ENCODE measurements at places on chromosomes 7 and 10.

DNA sequence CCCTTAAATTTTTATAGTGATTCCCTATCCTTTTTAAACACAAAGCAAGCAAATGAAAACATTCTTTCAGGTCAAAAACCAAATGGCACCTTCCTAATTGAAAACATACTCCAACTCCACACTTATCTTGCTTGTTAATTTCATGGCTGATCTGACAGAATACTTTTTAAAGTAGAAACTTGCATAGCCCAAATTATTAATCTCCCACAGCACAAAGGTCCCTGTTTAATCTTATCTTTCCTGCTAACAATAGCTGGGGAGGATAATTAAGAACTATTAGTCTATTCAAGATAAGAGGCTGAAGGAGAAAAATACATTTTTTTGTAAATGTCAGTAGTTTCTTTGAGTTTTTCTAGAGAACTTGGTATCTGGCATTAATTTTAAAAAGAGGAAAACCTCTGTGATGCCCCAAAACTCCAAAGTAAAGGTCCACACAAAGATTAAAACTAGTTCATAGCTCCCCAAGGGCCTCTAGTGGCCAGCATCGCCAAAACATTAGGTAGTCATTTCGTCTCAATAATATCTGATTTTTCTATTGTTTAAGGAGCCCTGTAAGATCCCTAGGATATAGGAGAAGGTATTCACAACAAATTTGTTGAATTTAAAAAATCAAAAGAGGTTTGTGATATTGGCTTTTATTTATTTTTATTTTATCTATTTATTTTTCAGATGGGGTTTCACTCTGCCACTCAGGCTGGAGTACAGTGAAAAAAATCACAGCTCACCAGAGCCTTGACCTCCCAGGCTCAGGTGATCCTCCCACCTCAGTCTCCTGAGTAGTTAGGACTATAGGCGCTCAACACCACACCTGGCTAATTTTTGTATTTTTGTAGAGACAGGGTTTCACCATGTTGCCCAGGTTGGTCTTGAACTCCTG is 14.7 kb downstream of the CDNF start:
- DNase-seq: no peak

DNA sequence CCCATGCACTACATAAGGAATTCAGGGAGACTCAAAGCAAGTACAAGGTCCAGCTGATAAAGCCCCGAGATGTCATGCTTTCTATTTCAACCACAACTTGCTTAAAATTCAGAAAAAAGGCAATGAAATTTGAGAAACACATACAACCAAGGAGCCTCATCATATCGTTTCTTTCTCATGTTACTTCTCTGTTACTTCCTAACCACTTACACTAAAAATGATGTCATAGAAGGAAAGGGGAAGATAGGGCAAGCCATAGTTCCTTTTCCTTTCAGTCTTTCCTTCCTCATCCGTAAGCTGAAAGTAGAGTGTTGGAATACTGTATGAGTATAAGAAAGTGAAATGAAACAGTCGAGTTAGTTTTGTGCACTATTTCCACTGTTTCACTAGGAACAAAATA is 27.9 kb upstream of the CDK14 start:
- no peak for DNase-seq

DNA sequence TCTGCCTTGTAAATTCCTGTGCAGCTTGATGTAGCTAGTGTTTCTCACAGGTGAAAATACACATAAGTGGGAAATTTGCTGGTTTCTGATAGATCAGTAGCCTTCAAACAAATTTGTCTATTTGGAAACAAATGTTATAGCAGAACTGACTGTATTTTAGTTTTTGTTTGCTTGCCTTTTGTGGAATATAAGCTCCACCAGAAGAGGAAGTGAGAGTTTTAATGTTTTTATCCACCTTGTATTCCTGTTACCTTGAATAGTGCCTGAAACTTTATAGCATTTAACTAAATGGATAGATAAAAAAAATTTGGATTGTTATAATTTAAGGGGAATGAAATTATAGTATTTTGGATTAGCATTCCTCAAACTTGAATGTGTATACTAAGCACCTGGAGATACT is 9.8 kb downstream of the WAC start:
- no peak for DNase-seq

- no peak for DNase-seq
These were observed 69.0 kb upstream of the ZNF479 start for GRCh38 chr7:57201021-57201894.

DNA sequence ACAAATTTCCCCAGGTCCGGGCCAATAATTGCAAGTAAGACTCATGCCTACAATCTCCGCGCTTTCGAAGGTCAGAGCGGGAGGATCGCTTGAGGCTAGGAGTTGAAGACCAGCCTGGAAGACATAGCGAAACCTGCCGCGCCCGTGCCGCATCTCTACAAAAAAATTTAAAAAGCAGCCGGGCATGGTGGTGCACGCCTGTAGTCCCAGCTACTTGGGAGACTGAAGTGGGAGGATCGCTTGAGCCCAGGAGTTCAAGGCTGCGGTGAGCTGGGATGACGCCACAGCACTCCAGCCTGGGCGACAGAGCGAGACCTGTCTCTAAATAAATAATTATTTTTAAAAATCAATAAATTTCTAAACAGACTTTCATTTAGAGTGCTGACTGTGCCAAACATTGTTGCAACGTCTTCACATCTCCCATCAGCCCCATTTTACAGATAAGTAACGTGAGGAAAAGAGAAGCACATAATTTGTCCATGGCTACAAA is 494 bp upstream of the CFAP43 start:
- DNase-seq: no peak

- no peak for DNase-seq
These were observed 945.5 kb downstream of the SORCS3 start for GRCh38 chr10:105586451-105587098.

- DNase-seq: no peak
These were observed 9.5 kb downstream of the STK32C start for GRCh38 chr10:132298038-132298881.

DNA sequence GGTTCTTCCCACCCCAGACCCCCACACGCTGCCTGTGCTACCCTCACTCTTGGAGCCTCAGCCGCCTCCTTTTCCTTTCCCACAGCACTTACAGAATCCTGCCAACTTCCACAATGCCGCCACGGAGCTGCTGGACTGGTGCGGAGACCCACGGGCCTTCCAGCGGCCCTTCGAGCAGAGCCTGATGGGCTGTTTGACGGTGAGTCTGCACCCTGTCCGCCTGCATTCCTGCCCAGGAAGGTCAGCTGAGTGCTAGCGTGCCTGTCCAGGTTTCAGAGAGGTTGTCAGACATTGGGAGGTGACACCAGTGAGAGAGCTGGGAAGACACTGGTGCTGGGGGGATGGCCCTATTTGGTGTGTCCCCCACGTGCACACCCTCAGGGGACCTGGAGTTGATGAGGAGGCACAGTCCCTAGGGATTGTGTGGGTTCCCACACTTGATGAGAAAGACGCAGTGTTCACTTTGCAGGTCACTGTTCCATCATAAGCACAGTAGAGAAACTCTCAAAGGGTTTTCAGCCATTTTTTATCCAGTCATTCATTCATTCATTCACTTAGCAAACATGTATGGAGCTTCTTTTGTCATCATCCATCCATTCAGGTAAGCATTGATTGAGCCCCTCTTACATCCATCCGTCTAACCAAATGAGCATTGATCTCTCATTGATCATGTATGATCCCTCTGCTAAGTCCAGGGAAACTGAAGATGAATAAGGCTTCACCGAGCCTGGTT is 138.9 kb upstream of the PPIF start:
- DNase-seq: no peak

DNA sequence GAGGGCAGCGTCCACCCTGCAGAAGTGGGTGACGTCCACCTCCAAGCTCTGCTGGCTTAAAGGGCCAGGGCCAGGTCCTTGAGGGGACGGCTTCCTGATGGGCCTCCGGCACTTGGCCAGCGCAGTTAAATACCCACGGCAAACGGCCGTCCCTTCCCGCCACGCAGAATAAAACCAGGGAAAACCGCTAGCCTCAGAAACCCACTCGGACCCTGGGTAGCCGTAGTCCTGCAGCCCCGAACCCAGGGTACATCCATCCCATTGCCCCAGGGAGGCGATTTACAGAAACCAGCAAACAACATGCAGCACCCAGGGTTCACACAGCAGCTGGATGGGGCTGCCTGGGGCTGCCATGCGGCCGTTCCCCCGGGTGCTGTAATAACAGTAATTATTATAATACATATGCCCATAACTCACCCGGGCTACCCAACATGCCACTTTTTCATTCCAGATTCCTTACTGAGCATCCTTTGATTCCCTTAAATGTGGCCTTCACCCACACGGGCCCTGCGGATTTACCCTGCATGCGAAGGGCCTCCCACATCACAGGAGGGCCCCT is 81.5 kb upstream of the PDGFA start:
- no peak for DNase-seq

DNA sequence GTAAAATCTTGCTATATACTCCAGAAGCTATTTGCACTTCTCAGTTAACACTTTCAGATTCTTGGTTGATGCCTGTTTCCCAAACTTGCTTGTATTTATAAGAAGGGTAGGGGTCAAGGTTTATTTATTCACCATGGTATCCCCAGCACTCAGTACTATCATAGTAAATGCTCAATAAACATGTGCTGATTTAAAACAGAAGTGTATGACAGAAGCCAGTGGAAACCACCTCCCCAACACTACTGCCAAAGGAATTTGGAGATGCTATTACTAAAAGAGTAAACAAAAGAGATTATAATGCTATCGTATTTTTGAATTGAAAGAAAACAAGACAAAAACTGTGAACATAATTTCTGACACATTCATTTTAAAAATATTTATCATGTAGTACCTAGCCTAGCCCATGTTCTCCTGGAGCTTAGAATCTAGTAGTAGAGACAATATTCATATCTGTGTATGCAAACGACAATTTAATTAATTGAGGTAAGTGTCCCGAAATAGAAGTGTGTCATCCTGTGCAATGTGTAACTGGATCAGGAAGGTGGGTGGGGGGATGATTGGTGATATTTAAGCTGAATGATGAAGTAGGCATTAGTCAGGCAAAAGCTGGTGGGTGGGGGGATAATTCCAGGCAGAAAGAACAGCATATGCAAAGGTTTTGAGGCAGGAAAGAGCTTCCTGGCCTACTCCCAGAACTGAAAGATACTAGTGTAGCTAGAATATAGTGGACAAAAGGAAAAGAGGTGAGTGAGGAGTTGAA is 77.5 kb downstream of the HGF start:
- DNase-seq: no peak

GRCh38 chr7:1514995-1515401 is 10.8 kb upstream of the INTS1 start:
- no peak for DNase-seq

- no peak for DNase-seq
These were observed 64.6 kb downstream of the FAM185A start for GRCh38 chr7:102813191-102814024.

DNA sequence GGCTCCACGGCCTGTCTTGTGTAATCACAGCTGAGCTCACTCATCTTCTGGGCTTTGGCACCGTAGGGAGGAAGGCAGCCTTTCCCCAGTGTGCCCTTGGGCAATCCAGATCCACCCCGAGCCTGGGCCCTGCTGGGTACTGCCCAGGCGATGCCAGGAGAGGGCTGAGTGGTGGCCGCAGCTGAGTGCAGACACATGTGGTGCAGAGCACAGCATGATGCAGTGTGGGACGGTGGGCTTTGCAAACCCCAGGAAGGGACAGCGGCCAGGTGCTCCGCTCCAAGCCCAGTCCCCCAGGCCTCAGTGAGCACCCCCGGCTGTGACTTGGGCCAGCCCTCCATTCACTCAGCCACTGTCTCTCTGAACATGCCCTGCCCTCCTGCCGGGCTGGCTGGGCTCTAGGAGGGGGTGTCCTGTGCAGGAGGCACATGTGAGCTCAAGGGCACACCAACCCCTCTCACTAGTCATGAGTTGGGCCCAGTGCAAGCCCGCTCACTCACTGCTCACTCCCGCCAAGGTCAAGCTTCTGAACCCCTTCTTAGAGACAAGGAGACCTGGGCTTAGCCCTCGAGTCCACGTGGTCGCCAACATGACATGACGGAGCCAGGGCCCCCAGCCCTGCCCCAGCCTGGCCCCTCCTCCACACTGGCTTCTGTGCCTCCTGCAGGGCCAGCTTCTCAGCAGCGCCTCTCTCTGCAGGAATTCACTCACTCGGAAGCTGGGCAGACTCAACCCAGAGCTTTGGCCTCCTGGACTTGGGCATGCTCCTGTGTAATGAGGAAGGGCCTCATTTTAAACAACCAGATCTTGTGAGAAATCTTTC is 77.5 kb upstream of the INSIG1 start:
- no peak for DNase-seq

DNA sequence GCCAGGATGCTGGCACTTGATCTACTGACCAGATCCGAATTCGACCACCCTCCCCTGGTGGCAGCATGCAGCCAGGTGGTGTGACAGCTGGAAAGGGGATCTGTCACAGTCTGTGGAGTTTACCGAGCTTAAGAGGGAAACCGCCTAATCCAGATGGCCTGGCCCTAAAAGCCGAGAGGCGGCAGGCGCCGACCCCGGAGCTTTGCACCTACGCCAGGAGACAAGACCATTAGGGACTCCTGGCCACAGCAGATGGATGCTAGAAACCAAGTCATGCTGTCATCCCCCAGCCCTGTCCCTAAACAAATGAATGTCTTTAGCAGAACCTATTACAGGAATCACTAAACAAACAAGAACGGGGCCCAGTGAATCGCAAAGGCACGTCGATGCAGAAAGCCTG is 27.7 kb downstream of the RCC1L start:
- no peak for DNase-seq

DNA sequence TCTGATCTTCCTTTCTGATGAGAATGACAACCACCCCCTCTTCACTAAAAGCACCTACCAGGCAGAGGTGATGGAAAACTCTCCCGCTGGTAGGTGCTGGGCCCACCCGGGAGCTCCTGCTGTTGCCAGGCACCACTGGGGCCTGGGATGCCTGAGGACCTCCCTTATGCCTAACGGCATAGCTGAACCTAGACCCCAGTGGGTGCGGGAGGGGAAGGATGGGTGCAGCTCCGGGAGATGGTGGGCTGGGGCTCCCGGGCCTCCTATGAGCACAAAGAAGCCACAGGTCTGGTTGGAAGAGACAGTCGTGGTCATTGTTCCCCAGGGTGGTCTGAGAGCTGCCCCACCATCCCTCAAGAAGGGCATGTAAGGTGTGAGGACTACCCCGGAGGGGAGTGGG is 15.6 kb upstream of the VSIR start:
- DNase-seq: no peak

- DNase-seq: no peak
These were observed 21.8 kb upstream of the SLC26A3 start for GRCh38 chr7:107824858-107825257.

- no peak for DNase-seq
These were observed 128.3 kb downstream of the CUBN start for GRCh38 chr10:17001297-17001744.

GRCh38 chr10:51266496-51266895 is 192.2 kb downstream of the PRKG1 start:
- no peak for DNase-seq

GRCh38 chr7:27154901-27155815 is 1.3 kb downstream of the HOXA7 start:
- no peak for DNase-seq
